ENCODE measurements at places on chromosomes 5 and 9. TPM values are rescaled to one million over a fixed set of nuclear protein-coding genes. Genes with fewer than 3 reads are reported as not detected.

Gene SGCD
- 3.7 TPM for total RNA-seq

Gene QRFP
- not detected for total RNA-seq

Gene FOXD4L4
- total RNA-seq = 0.22 TPM

Gene SV2C
- not detected for total RNA-seq

Gene CAPSL
- total RNA-seq = not detected

Gene OR1L1
- total RNA-seq = not detected

Gene CAVIN4
- 1.6 TPM for total RNA-seq

Gene PCDHGB3
- 4.2 TPM for total RNA-seq

Gene CRHBP
- total RNA-seq = 0.25 TPM

Gene MEGF9
- 5.1 TPM for total RNA-seq

Gene PRDM9
- not detected for total RNA-seq

Gene SLC6A18
- total RNA-seq = not detected

Gene C1QTNF2
- total RNA-seq = 2.0 TPM

Gene PDE4D
- 36.6 TPM for total RNA-seq

Gene RNF38
- 6.6 TPM for total RNA-seq

Gene CCL21
- total RNA-seq = not detected

Gene IL3
- not detected for total RNA-seq

Gene LRRC19
- not detected for total RNA-seq

Gene CEL
- 0.12 TPM for total RNA-seq

Gene NTRK2
- 0.33 TPM for total RNA-seq

Gene DUSP1
- total RNA-seq = 162 TPM

Gene ALAD
- 24.2 TPM for total RNA-seq

Gene HRH2
- total RNA-seq = not detected

Gene ANKRD31
- total RNA-seq = 0.11 TPM

Gene SMAD5
- total RNA-seq = 47.9 TPM

Gene MSX2
- total RNA-seq = 0.66 TPM

Gene CNTNAP3
- 0.87 TPM for total RNA-seq

Gene ZNG1E
- total RNA-seq = 28.7 TPM

Gene MYMK
- not detected for total RNA-seq

Gene SPRY4
- 6.7 TPM for total RNA-seq

Gene FOXD4
- total RNA-seq = not detected

Gene DBH
- not detected for total RNA-seq

Gene CNTNAP3B
- 14.5 TPM for total RNA-seq

Gene ZNF608
- 1.8 TPM for total RNA-seq

Gene FBXL7
- total RNA-seq = 4.2 TPM

Gene ENTREP1
- not detected for total RNA-seq

Gene SLC6A7
- not detected for total RNA-seq

Gene UBE2QL1
- 0.11 TPM for total RNA-seq

Gene FOXD4L6
- total RNA-seq = 0.11 TPM

Gene ADAMTSL2
- not detected for total RNA-seq

Gene IFNA13
- total RNA-seq = not detected

Gene OGN
- 0.33 TPM for total RNA-seq

Gene FPGS
- total RNA-seq = 69.2 TPM

Gene SOX30
- not detected for total RNA-seq

Gene FOXD4L3
- not detected for total RNA-seq

Gene KLF9
- 33.4 TPM for total RNA-seq

Gene SAXO1
- not detected for total RNA-seq

Gene PCDHGA3
- 0.22 TPM for total RNA-seq

Gene ENTPD2
- total RNA-seq = not detected

Gene ARL14EPL
- total RNA-seq = 0.89 TPM

Gene TTC23L
- under 0.01 TPM for total RNA-seq

Gene FOXD1
- total RNA-seq = 3.2 TPM

Gene IL5
- total RNA-seq = not detected

Gene CARD9
- total RNA-seq = 3.4 TPM

Gene SH3RF2
- 1.2 TPM for total RNA-seq
